WTC11 (cell line): ENCODE measurements at places on chromosomes 2 and 18. TPM values are rescaled to one million over a fixed set of nuclear protein-coding genes. Genes with fewer than 3 reads are reported as not detected.
A peak's percentile ranks its signal among the peaks of the same experiment; 100 is the strongest.

- no peak overlapping the region for H3K4me3 ChIP-seq
- H3K36me3 ChIP-seq: peaks cover 37% of the 10 kb centered on the region
- no peak overlapping the region for H3K27ac ChIP-seq
Measured at GRCh38 chr2:111213877-111214276, 93.2 kb downstream of the BCL2L11 start.

DNA sequence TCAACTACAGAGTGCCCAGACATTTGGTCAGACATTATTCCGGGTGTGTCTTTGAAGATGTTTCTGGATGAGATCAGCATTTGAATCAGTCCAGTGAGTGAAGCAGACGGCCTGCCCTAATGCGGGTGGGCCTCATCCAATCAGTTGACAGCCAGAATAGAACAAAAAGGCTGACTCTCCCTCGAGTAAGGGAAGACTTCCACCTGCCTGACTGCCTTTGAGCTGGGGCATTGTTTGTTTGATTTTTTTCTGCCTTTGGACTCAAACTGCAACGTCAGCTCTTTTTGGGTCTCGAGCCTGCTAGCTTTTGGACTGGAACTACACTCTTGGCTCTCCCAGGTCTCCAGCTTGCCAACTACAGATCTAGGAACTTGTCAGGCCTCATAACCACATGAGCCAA lies 111.7 kb upstream of the AGAP1 start:
- no peak for DNase-seq
- H3K27me3 ChIP-seq: no peaks in the 10 kb centered on the region
- no peak overlapping the region for H3K27ac ChIP-seq

- no peak overlapping the region for H3K27ac ChIP-seq
- H3K27me3 ChIP-seq: no peaks in the 10 kb centered on the region
- H3K4me1 ChIP-seq: peaks cover 7% of the 10 kb centered on the region
- no peak for DNase-seq
Measured at GRCh38 chr2:103464831-103465230, 703.0 kb downstream of the TMEM182 start.

- H3K4me1 ChIP-seq: no peaks in the 10 kb centered on the region
- H3K27ac ChIP-seq: no peak overlapping the region
- no peaks in the 10 kb centered on the region for H3K36me3 ChIP-seq
- DNase-seq: no peak
- no peak overlapping the region for H3K4me3 ChIP-seq
Measured at GRCh38 chr18:63440219-63440618, 17.9 kb upstream of the VPS4B start.

GRCh38 chr2:127771756-127772155 lies 39.2 kb downstream of the WDR33 start:
- no peaks in the 10 kb centered on the region for H3K27me3 ChIP-seq
- peaks cover 13% of the 10 kb centered on the region for H3K36me3 ChIP-seq
- H3K27ac ChIP-seq: peak overlapping the region; percentile 27; the same call in 1 of the 2 replicates
- no peak for DNase-seq
- peaks cover 19% of the 10 kb centered on the region for H3K4me1 ChIP-seq

- no peak for DNase-seq
- peaks cover 8% of the 10 kb centered on the region for H3K36me3 ChIP-seq
- H3K4me3 ChIP-seq: no peak overlapping the region
- H3K27me3 ChIP-seq: no peaks in the 10 kb centered on the region
Measured at GRCh38 chr18:49206717-49207116, 253.7 kb downstream of the DYM start.

GRCh38 chr2:31694444-31694843 lies 113.7 kb upstream of the SRD5A2 start:
- DNase-seq: no peak
- H3K36me3 ChIP-seq: peaks cover 61% of the 10 kb centered on the region
- H3K4me3 ChIP-seq: no peak overlapping the region
- no peaks in the 10 kb centered on the region for H3K4me1 ChIP-seq
- H3K27ac ChIP-seq: no peak overlapping the region

DNA sequence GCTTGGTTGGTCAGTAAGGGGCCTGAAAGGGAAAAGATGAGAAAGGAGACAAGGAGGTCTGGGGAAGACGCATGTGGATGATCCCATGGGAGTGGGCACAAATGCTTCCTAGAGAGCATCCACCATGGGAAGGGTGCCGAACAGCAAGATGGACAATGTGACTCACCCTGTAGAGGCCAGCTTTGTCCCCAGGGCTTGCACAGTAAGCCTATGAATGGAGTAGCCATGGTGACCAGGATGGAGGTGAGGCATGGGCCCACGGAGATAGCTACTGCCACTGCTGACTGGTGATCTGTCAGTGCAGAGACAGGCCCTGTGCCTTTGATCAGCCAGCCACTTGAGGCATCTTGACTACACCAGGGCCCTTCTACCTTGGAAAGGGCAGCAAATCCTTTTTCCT lies 172.6 kb downstream of the HAUS1 start:
- no peaks in the 10 kb centered on the region for H3K36me3 ChIP-seq
- H3K27ac ChIP-seq: no peak overlapping the region
- H3K27me3 ChIP-seq: no peaks in the 10 kb centered on the region; the same call in 1 of the 2 replicates

DNA sequence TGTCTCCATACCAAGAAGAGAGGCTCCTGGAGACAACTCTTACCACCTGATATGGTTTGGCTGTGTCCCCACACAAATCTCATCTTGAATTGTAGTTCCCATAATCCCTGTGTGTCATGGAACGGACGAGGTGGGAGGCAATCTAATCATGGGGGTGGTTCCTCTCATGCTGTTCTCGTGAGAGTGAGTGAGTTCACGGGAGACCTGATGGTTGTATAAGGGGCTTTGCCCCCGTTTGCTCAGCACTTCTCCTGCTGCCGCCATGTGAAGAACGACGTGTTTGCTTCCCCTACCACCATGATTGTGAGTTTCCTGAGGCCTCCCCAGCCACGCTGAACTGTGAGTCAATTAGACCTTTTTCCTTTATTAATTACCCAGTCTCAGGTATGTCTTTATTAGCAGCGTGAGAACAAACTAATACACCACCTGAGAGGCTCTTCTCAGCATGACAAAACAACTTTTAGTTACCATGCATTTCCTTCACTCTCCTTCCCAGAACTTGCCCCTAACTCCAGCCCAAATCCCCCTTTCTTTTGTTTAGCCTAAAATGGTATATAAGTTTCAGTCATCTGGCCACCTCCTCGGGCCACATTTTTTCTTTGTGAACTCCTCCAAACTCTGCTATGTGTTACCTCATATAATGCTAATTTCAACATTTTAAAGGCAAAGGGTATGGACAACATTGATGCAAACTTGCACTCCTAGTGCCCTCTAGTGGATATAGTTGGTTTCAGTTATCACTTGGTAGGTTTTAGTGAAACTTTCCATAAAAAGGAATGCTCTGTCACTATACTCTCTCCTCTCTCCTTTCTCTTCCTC lies 58.6 kb upstream of the SLC25A52 start:
- H3K27me3 ChIP-seq: no peaks in the 10 kb centered on the region
- H3K4me1 ChIP-seq: peaks cover 44% of the 10 kb centered on the region
- no peak for DNase-seq
- peak overlapping the region; percentile 42 for H3K4me3 ChIP-seq
- H3K27ac ChIP-seq: peak overlapping the region; percentile 91
- H3K36me3 ChIP-seq: peaks cover 23% of the 10 kb centered on the region

- no peak overlapping the region for H3K4me3 ChIP-seq
- H3K4me1 ChIP-seq: 0 out of 2 replicates have a peak, but pooled peaks cover 3% of the 10 kb centered on the region
- H3K27me3 ChIP-seq: no peaks in the 10 kb centered on the region
- H3K36me3 ChIP-seq: no peaks in the 10 kb centered on the region
- H3K27ac ChIP-seq: no peak overlapping the region
Measured at GRCh38 chr2:142758973-142759372, 118.5 kb upstream of the KYNU start.

DNA sequence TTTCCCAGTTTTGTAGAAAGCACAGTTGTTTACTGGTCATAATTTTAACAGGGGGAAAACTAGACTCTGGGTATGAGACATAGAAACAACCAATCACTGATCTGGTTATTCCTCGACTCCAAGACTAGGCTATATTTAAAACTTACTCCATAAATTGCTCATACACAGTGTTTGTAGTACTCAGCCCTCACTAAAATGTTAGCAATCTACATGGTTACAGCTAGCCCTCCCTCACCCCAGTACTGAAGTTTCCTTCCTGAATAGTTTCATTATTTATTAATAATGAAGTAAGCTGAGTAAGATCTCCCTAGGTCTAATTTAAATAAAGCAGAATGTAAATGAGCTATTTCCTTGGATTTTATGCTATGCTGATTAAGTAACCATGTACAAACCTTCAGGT lies 275.1 kb downstream of the CDH20 start:
- no peak overlapping the region for H3K4me3 ChIP-seq
- peaks cover 49% of the 10 kb centered on the region for H3K4me1 ChIP-seq
- no peak overlapping the region for H3K27ac ChIP-seq

DNA sequence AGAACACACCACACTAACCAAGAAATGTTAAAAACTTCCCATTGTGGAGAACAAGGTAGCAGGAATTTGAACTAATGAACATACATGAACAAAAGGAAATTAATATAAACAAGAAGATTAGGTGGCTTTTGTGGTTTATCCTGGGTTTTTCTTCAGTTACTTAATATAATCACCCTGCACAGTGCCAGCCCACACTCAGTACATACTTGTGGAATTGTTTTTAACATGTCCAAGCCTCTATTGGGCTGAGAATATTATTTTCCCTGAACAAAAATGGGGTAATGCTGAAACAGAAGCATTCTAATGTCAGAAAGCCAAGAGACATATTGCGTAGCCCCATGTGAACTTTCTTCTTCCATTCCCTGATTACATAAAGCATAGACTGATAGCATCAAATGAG lies 202.8 kb downstream of the DNER start:
- H3K27ac ChIP-seq: no peak overlapping the region
- H3K27me3 ChIP-seq: no peaks in the 10 kb centered on the region
- H3K36me3 ChIP-seq: no peaks in the 10 kb centered on the region

LYPD6 gene
- 4.8 to 5.1 TPM (median 5.0 TPM) in 3 replicates for total RNA-seq

PLEKHH2 gene
- 5.8 to 7.1 TPM (median 7.0 TPM) in 3 replicates for total RNA-seq
